ENCODE measurements at places on chromosomes 7 and 10.

DNA sequence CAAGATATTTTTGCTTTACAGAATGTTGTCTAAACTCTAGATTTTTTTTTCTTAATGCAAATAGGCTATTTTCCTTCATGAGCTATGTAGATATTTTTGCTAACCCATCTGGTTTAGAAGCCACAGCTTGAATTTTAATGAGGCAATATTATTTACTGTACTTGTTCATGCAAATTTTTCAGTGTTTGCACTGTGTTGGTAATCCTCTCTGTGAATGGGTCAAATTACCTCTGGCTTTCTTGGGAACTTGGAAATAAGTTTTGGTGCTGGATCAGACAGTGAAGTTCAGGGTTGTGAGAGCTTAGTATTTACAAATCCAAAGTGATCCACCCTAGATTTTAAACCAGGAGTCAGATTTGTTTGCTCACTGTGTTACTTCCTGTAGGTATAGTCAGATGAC lies 686.9 kb downstream of the NXPH1 start:
- DNase-seq: no peak

DNA sequence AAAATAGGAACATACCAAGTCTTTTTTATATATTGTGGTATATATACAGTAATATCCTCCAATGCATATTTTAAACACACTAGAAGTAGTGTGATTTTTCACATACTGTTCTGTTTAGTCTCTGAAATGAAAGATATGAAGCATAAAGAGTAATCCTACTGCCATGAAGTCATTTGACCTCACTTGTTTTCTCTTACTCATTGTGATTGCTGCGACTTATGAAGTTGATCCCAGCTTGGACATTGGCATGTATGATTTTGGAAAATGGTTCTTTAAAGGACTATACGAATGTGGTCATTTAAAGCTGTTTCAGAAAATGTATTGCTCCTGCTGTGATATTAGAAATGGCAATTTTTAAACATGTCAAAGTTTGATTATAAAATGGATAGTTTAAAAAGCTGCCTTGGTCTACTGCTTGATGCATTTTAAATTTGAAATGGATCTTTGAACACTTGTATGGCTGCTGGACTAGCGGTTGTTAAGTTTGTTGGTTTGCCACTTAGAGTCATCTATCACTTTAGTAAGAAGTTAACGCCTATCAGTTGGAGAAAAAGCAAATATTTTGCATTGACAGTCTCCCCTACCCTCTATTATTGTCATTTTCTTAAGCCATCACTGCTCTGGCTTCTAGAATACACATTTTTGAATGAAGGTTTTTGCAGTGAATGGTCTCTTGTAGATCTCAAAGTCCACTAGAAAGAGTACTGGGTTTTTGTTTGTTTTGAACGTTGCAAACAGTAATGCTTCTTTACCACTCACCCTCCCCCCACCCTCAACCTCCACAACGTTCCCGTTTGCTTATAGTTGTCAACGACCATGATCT lies 881 bp upstream of the PCGF5 start:
- no peak for DNase-seq

DNA sequence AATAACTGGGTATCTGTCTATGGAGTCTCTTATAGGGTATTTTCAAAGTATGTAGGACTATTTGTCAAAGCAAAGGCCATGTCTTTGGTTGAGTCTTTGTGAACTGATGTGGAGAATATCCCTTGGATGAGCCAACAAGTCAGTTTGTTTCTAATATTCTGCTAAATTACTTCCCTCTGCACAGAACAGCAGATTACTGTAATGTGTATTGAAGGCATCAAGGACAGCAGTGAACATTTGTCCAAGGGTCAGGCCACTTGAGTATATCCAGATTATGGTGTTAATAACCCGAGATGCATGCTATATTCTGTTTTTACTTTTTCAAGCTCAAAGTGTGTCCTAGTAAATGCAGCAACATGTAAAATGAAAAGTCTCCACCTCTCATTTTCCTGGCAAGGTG lies 144.2 kb upstream of the GLI3 start:
- no peak for DNase-seq

GRCh38 chr7:155450970-155451801 lies 6.7 kb upstream of the EN2 start:
- DNase-seq: no peak

DNA sequence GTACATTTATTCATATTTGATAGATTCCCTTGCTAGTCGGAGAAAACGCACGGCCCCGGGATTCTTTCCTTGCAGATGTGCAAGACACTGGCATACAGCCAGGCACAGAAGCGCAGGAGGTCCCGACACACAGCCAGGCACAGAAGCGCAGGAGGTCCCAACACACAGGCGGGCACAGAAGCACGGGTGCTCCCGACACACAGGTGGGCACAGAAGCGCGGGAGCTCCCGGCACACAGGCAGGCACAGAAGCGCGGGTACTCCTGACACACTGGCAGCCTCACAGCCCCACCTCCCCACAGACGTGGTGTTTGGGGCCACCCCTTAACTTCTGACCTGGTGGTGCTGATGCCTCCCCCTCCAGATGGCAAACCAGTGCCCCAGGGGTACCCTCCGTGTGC lies 237.3 kb downstream of the ZMYND11 start:
- DNase-seq: no peak

- no peak for DNase-seq
These were observed 49.1 kb upstream of the GSAP start for GRCh38 chr7:77465256-77465655.

GRCh38 chr7:114859477-114859876 lies 62.4 kb upstream of the MDFIC start:
- DNase-seq: no peak

DNA sequence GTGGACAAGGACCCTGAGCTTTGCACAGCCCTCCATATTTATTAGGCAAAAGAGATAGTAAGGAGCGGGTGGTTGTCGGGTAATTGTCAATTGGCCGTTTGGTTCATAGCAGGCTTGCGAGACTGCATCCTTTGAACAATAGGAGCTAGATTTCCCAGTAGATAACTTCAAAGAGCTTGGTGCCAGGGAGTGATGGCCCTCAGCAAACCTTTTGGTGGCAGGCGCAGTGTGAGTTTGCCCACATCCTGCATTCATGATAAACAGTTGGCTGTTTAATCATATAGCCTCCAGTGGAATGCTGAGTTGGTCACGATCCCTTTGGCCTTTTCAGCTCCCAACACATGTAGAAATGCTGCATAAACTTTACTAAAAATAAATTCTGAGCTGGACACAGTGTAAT lies 156.9 kb downstream of the AKR1D1 start:
- no peak for DNase-seq

Measured in HTR-8/SVneo (cell line).